ENCODE measurements at places on chromosomes 2 and 18. TPM values are rescaled to one million over a fixed set of nuclear protein-coding genes. Genes with fewer than 3 reads are reported as not detected.

Gene LYPD1
- under 0.01 TPM for total RNA-seq

Gene CSRNP3
- 1.6 TPM for total RNA-seq

Gene RFTN2
- total RNA-seq = 17.5 TPM

Gene TRABD2A
- total RNA-seq = 0.36 TPM

Gene UPP2
- not detected for total RNA-seq

Gene LIMS3
- 2.2 TPM for total RNA-seq

Data from hair follicle dermal papilla cell (primary cell).